HL-60 (cell line): ENCODE measurements at places on chromosomes 5 and 9.

- no peak for DNase-seq
Observed at GRCh38 chr9:27542508-27542907, 12.9 kb upstream of the MOB3B start.

DNA sequence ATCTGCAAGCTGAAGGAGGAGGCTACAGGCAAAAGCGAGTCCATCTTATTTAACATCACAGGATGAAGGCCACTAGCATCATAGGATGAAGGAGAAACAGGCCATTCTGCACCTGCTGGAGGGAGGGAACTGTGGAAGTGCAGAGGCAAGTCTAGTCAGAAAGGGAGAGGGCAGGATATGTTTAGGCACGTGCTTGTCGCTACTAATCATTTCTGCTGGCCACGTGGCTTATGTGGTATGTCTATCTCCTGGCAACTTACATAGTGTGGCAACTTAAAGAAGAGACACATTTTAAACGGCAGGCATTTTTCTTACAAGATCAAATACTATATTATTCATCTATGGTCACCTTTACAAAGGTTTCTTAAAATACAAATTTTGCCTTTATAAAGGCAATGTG, 74.0 kb downstream of the GNAQ start:
- no peak for DNase-seq

DNA sequence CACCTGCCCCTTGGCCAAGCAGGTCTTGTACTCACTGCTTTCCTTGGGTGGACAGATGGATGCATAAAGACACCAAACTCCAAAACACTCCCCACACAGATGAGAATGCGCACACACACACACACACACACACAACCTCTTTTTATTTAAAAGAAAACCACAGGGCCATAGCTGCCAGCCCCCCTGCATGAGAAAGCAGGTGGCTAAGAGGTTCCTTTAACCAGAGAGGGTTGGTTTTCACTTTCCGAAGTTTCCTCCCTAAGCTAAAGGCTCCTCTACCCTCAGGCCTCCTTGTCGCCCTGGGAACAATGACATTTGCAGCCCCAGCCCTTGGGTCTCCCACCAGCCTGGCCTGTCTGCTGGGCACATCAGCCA, 11.1 kb downstream of the NR5A1 start:
- DNase-seq: no peak

GRCh38 chr5:74903165-74903787, 37.1 kb upstream of the FAM169A start:
- DNase-seq: no peak

DNA sequence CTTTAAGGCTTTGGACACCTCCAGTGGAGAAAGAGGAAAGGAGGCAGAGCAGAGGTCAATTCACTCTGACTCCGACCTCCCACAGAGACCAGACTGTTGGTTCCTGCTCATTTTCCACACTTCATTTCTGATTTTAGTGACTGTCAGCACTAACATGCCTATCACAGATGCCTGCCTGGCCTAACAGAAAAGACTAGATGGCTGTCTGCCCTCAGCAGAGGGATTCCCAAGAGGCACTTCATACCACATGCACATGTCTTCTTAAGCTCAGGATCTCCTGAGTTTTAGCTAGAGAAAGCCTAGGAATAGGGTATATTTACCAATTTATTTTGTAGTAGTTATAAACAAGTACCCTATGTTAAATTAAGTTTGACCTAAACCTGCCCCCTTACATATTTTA, 336.0 kb downstream of the ENC1 start:
- DNase-seq: no peak

GRCh38 chr5:112734597-112734996, 3.1 kb upstream of the APC start:
- DNase-seq: no peak

GRCh38 chr5:77741608-77742007, 34.5 kb downstream of the TBCA start:
- no peak for DNase-seq

GRCh38 chr9:93612796-93613154, 36.4 kb downstream of the PHF2 start:
- DNase-seq: no peak

GRCh38 chr5:76819851-76820525, 1.2 kb downstream of the F2RL1 start:
- no peak for DNase-seq

- DNase-seq: no peak
Observed at GRCh38 chr5:111447822-111448221, 64.5 kb downstream of the STARD4 start.

DNA sequence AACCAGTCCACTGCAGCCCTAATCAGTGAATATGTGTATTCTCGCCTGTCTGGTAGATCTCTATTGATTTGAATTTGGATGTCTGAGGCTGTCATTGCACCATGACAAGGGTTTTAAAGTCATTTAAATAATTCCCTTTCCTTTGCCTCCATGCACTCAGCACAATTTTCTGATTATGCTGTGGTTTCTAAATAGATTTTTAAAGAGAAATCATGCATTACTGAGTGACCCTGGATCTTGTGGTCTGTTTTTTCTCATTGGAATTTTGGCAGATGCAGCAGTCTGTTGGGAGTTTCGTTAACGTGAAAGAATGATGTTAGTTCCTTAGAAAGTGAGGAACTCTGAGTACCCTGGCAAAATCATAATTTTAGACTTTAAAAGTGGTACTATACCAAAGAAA, 396.0 kb downstream of the LRRC70 start:
- DNase-seq: no peak

- no peak for DNase-seq
Observed at GRCh38 chr5:96758621-96759020, 49.1 kb downstream of the ERAP1 start.

- DNase-seq: no peak
Observed at GRCh38 chr9:28970241-28970654, 1397.0 kb upstream of the C9orf72 start.

DNA sequence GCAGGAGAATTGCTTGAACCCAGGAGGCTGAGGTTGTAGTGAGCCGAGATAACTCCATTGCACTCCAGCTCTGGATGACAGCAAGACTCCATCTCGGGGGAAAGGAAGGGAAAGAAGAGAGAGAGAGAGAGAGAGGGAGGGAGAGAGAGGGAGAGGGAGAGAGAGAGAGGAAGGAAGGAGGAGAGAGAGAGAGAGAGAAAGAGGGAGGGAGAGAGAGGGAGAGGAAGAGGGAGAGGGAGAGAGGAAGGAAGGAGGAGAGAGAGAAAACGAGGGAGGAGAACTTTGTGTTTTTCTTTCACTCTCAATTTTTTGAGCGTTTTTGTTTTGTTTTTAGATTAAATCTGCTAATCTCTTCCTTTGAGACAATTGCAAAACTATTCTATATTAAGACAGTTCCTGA, 46.9 kb downstream of the SPEF2 start:
- DNase-seq: no peak

GRCh38 chr5:123007182-123007581, 29.3 kb downstream of the PPIC start:
- DNase-seq: no peak

- no peak for DNase-seq
Observed at GRCh38 chr5:9170026-9170425, 375.8 kb downstream of the SEMA5A start.

DNA sequence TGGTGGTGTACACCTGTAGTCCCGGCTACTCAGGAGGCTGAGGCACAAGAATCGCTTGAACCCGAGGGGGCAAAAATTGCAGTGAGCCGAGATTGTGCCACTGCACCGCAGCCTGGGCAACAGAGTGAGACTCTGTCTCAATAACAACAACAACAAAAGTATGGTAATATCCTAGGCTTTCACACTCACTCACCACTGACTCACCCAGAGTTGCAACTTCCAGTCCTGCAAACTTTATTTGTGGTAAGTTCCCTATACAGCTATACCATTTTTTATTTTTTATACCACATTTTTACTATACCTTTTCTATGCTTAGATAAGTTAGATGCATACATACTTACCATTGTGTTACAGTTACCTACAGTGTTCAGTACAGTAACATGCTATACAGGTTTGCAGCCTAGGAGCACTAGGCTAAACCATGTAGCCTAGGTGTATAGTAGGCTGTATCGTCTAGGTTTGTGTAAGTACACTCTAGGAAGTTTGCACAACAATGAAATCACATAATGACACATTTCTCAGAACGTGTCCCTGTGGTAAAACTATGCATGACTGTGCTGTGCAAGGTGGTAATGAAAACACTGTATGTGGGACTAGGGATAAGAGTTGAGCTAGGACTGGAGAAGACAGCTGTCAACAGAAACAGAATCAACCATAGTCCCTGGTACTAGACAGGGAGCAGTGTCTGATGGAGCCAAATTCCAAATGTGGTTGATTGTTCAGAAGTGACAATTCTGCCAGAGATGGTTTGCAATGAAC, 109.5 kb upstream of the RAD23B start:
- no peak for DNase-seq

DNA sequence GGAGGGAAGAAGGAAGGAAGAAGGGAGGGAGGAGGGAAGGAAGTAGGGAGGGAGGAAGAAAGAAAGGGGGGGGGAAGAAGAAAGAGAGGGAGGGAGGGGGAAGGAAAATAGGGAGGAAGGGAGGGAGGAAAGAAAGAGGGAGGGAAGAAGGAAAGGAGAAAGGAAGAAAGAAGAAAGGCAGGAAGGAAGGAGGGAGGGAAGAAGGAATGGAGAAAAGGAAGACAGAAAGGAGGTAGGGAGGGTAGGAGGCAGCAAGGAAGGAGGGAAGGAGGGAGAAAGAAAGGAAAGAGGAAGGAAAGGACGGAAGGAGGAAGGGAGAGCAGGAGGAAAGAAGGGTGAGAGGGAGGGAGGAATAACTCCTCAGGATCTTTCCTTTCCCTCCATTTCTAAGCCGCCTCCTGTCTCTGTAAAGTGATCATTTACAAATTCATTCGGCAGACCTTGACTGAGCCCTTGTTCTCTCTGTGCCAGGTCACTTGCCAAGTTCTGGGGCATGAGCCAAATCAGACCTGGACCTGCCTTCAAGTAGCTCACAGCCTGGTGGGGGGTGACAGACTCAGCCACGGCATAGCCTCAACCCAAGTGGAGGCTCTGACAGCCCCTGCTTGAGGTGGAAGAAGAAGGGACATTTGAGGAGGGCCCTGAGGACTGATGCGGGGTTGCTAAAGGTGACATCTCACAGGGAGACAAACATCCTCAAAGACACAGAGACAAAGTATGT, 69.0 kb upstream of the HRH2 start:
- no peak for DNase-seq

GRCh38 chr5:172606156-172606785, 34.8 kb upstream of the NEURL1B start:
- no peak for DNase-seq

GRCh38 chr5:100448111-100448528, 87.1 kb upstream of the FAM174A start:
- no peak for DNase-seq

GRCh38 chr9:70567511-70567910, 153.1 kb upstream of the KLF9 start:
- DNase-seq: no peak

- no peak for DNase-seq
Observed at GRCh38 chr5:41878643-41879478, 8.6 kb upstream of the OXCT1 start.

DNA sequence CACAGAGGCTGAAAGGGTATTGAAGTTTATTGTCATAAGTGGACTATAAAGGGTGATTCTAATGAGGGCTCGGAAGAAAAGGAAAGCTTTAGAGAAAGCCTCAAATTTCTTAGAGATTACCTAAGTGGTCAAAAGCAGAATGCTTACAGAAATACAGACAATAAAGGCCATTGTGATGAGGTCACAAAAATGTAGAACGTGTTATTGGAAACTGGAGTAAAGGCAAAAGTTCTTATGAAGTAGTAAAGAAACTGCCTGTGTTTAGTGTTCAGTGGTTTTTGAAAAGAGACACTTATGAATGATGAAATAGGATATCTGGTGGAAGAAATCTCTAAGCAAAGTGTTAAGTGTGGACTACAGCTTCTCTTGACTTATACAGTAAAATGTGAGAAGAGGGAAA, 726.9 kb downstream of the DNAH5 start:
- no peak for DNase-seq

DNA sequence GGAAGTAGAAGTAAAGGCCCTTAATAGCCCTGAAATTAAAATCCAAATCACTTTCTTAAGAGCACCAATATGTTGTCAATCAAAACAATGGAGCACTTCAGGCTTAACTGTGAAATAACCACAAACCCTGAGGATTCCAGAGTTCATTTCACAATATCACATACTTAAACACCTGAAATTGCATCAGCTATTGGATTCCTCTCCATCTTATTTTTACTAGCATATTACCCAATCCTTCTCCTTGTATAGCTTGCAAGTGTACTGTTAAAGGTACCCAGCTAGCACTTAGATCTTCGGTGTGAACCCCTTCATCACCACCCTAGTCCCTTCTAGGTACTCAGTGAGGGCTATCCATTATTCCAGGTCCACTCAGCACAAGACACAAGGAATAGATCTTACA, 287.3 kb downstream of the EFNA5 start:
- DNase-seq: no peak

DNA sequence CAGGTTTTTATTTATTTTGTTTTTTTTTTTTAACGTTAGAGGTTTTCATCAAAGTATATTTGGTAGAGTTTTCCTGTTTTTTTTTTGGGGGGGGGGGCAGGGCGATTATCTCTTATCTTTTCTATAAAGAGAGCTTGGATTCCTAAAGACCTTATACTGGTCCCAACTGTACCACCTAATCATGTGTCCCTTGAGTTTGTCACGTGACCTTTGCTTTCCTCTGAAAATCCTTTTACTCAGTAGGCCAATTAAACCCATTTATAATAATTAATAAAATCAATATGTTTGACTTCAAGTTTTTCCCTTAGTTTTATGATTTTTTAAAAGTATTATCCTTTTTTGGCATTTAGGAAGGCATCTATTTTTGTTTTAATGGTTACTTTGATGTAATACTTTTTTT, 286.4 kb downstream of the AOPEP start:
- no peak for DNase-seq

DNA sequence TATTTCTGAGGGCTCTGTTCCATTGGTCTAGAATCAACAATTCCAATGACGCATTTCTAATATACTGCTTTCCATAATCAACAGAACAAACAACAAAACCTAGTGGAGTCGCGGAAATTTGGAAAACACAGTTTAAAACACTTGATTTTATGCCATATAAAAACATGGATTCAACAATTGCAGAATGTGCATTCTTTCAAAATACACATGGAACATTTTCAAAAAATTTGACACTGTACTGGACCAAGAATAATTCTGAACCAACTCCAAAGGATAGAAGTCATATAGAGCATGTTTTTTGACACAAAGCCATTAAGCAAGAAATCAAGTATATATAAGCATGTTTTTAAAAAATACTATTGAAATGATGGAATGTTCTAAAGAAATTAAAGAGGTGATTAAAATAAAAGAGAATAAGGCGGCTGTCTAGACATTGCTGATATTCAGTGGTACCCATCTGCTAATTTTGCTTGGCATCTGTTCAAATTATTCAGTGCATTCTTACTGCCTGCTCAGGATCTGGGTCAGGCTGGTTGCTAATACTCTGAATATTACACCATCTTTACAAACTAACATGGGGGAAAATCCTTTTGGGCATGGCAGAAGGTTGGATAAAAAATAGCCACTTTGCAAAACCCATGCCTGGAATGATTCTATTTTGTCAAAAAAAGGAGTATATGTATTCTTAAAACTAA, 221.3 kb downstream of the NPR3 start:
- DNase-seq: no peak
